IMR-90 (cell line): ENCODE measurements at places on chromosomes 7 and 10. TPM values are rescaled to one million over a fixed set of nuclear protein-coding genes. Genes with fewer than 3 reads are reported as not detected.

The JCAD gene
- 16.8 and 18.9 TPM in 2 replicates for total RNA-seq

The CPXM2 gene
- total RNA-seq: not detected in 2 replicates

The PON3 gene
- total RNA-seq: not detected in 2 replicates

The PRKAR2B gene
- 3.0 and 8.1 TPM in 2 replicates for total RNA-seq

The CFAP69 gene
- 0.72 and 1.7 TPM in 2 replicates for total RNA-seq

The CREB5 gene
- total RNA-seq: 7.3 and 11.1 TPM in 2 replicates

The ZNF365 gene
- total RNA-seq: 2.5 and 3.2 TPM in 2 replicates

The LMOD2 gene
- not detected in 2 replicates for total RNA-seq

The IL15RA gene
- 1.4 and 2.0 TPM in 2 replicates for total RNA-seq

The ASB10 gene
- total RNA-seq: not detected in 2 replicates

The RGS10 gene
- total RNA-seq: 35.3 and 55.5 TPM in 2 replicates

The STAMBPL1 gene
- 28.1 and 32.8 TPM in 2 replicates for total RNA-seq

The FAM171A1 gene
- 20.3 and 26.1 TPM in 2 replicates for total RNA-seq

The ZMIZ1 gene
- 6.6 and 6.7 TPM in 2 replicates for total RNA-seq

The SLC39A12 gene
- total RNA-seq: not detected in 2 replicates

The GRID1 gene
- not detected in 2 replicates for total RNA-seq

The CALML3 gene
- total RNA-seq: not detected in 2 replicates

The SVOPL gene
- total RNA-seq: not detected in 2 replicates

The CHN2 gene
- not detected in 2 replicates for total RNA-seq

The ACTL6B gene
- total RNA-seq: not detected in 2 replicates

The SMKR1 gene
- not detected in 2 replicates for total RNA-seq

The EN2 gene
- total RNA-seq: not detected in 2 replicates

The MKI67 gene
- total RNA-seq: 36.4 and 39.2 TPM in 2 replicates

The AASS gene
- total RNA-seq: 12.9 and 15.0 TPM in 2 replicates

The NKX1-2 gene
- total RNA-seq: not detected in 2 replicates

The TBXAS1 gene
- total RNA-seq: 5.3 and 5.9 TPM in 2 replicates

The GOLGA7B gene
- not detected in 2 replicates for total RNA-seq

The NEURL1 gene
- 0.28 and 0.36 TPM in 2 replicates for total RNA-seq

The GDF2 gene
- total RNA-seq: under 0.01 TPM in 1 of 2 replicates, not detected in the other

The DMBT1 gene
- under 0.01 TPM in 1 of 2 replicates, not detected in the other for total RNA-seq

The TAS2R3 gene
- total RNA-seq: 0.28 and 0.72 TPM in 2 replicates

The TAS2R4 gene
- total RNA-seq: 0.18 and 0.28 TPM in 2 replicates

The RGR gene
- total RNA-seq: not detected in 2 replicates

The ENTPD1 gene
- under 0.01 TPM in 1 of 2 replicates, not detected in the other for total RNA-seq

The HTRA1 gene
- total RNA-seq: 23.1 and 28.5 TPM in 2 replicates

The TFPI2 gene
- total RNA-seq: 48.9 and 53.6 TPM in 2 replicates

The SPOCK2 gene
- not detected in 2 replicates for total RNA-seq

The RUFY2 gene
- 6.8 and 16.4 TPM in 2 replicates for total RNA-seq

The MLXIPL gene
- not detected in 2 replicates for total RNA-seq

The HOXA7 gene
- under 0.01 and 0.18 TPM in 2 replicates for total RNA-seq

The SPDYE16 gene
- not detected in 2 replicates for total RNA-seq

The PDZD7 gene
- total RNA-seq: 0.83 and 0.90 TPM in 2 replicates

The FAM25A gene
- total RNA-seq: not detected in 2 replicates

The PDE6C gene
- not detected in 2 replicates for total RNA-seq

The SEC24C gene
- 66.4 and 74.2 TPM in 2 replicates for total RNA-seq

The ZNF804B gene
- not detected in 2 replicates for total RNA-seq

The PHYHIPL gene
- total RNA-seq: not detected in 2 replicates

The SUN3 gene
- not detected in 2 replicates for total RNA-seq

The AHR gene
- 55.2 and 67.2 TPM in 2 replicates for total RNA-seq

The MRC1 gene
- total RNA-seq: not detected in 2 replicates

The SOSTDC1 gene
- total RNA-seq: under 0.01 TPM in 1 of 2 replicates, not detected in the other

The CRPPA gene
- 1.3 and 2.5 TPM in 2 replicates for total RNA-seq
